ENCODE measurements at places on chromosomes 3 and 15. TPM values are rescaled to one million over a fixed set of nuclear protein-coding genes. Genes with fewer than 3 reads are reported as not detected.
A peak's percentile ranks its signal among the peaks of the same experiment; 100 is the strongest.

DNA sequence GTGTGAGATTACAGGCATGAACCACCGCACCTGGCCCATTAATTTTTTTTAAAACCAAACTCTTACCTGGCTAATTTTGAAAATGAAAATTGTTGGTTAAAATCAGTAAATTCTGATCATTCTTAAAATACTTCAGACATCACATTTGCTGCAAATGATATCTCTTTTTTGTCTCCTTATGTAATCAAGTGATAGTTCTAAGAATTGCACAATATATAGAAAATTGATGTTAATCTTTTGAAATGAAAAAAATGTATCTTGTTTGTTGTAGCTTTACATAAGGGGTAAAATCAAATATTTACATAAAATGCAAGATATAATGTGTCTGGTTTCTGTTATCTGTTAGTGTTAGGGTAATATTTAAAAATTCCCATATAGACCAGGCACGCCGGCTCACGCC, 5.0 kb downstream of the GTPBP8 start:
- no peak overlapping the region for H3K27ac ChIP-seq
- no peaks in the 10 kb centered on the region for H3K27me3 ChIP-seq
- peaks cover 3% of the 10 kb centered on the region for H3K36me3 ChIP-seq
- no peak for DNase-seq
- peaks cover 11% of the 10 kb centered on the region for H3K4me1 ChIP-seq

- H3K36me3 ChIP-seq, result no peaks in the 10 kb centered on the region
- H3K27ac ChIP-seq, result no peak overlapping the region
- H3K4me1 ChIP-seq, result no peaks in the 10 kb centered on the region
- no peaks in the 10 kb centered on the region for H3K27me3 ChIP-seq
- H3K4me3 ChIP-seq, result no peak overlapping the region
These were observed 186.5 kb upstream of the PPP2R3A start for GRCh38 chr3:135779024-135779423.

DNA sequence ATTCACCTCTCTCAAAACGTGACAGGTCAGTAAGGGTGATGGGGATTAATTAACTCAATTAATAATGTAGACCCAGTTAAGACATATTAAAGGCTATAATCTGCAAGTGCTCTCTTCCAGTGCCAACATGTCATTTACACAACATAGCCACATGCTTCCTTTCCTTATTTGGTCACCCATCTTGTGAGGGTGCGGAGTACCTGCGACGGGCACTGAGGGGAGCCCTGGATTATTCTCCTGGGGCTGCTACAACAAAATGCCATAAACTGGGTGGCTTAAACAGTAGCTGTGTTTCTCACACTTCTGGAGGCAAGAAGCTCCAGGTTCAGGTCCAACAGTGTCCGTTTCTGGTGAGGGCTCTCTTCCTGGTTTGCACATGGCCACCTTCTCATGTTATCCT, 157.4 kb upstream of the LRTM1 start:
- H3K4me3 ChIP-seq, result no peak overlapping the region
- no peaks in the 10 kb centered on the region for H3K27me3 ChIP-seq
- H3K36me3 ChIP-seq, result no peaks in the 10 kb centered on the region
- H3K4me1 ChIP-seq, result no peaks in the 10 kb centered on the region
- no peak for DNase-seq

DNA sequence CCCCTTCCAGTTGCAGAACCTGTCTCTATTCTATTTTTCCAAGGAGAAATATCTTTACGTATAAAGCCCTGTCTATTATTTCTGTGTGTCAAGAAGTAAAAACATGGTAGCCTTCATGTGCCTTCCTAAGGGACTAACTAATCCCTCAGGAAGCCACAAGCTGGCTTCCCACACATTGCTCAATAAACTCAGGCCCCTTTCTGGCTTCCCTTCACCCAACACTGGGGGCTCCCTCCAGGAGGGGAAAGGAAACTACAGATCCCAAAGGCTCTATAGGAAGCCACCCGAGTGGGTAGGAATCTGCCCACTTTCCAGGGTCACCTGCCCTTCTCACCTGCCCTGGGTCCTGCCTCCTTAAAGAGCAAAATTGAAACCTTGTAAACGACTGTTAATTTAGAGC, 4.6 kb downstream of the TLE3 start:
- H3K27me3 ChIP-seq, result no peaks in the 10 kb centered on the region
- DNase-seq, result no peak
- no peak overlapping the region for H3K27ac ChIP-seq
- H3K4me3 ChIP-seq, result no peak overlapping the region
- no peaks in the 10 kb centered on the region for H3K36me3 ChIP-seq

DNA sequence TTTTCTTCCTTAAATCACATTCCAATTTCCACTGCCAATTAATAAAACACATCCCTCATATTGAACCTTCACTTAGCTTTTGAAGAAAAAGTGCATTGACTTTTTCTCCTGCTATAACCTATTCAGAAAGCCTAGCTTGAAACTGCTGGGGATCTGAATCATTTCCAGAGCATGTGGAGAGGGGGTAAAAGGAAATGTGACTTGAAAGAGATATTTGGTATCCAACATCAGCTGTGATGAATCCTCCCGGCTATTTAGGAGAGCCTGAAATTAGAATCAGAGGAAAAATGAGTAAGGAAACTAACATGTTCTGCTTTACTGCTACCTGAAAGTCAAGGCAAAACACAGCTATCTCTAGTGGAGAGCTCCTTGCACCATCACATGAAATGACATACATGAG, 2.6 kb upstream of the GNB5 start:
- no peaks in the 10 kb centered on the region for H3K4me1 ChIP-seq
- no peak overlapping the region for H3K4me3 ChIP-seq
- no peak for DNase-seq
- H3K36me3 ChIP-seq, result no peaks in the 10 kb centered on the region
- no peak overlapping the region for H3K27ac ChIP-seq

GRCh38 chr3:184716622-184717398, 4.9 kb upstream of the MAGEF1 start:
- no peaks in the 10 kb centered on the region for H3K27me3 ChIP-seq
- no peak for DNase-seq
- no peak overlapping the region for H3K4me3 ChIP-seq
- H3K4me1 ChIP-seq, result peaks cover 6% of the 10 kb centered on the region

DNA sequence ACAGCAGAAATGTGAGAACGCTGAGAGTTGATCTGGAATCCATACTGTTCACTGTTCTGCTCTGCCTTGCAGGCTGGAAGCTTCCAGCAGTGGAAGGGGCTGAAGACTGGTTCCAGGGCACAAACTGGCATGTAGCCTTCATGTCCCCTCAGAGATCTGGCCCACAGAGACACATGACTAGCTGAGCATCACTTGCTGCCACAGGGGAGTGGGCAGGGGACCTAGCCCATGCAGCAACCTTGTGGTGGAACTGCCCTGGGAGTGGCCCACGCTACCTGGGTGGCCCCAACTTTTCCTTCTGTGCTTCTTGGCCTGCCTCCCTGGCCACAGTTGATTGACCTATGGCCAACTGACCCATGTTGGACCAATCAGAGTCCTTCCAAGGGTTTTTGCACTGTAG, 98.1 kb downstream of the TPRA1 start:
- H3K4me1 ChIP-seq, result no peaks in the 10 kb centered on the region
- no peak for DNase-seq
- H3K27ac ChIP-seq, result no peak overlapping the region
- H3K27me3 ChIP-seq, result no peaks in the 10 kb centered on the region

GRCh38 chr3:12935023-12935860, 93.9 kb upstream of the RPL32 start:
- no peak for DNase-seq
- no peak overlapping the region for H3K27ac ChIP-seq
- no peaks in the 10 kb centered on the region for H3K27me3 ChIP-seq

DNA sequence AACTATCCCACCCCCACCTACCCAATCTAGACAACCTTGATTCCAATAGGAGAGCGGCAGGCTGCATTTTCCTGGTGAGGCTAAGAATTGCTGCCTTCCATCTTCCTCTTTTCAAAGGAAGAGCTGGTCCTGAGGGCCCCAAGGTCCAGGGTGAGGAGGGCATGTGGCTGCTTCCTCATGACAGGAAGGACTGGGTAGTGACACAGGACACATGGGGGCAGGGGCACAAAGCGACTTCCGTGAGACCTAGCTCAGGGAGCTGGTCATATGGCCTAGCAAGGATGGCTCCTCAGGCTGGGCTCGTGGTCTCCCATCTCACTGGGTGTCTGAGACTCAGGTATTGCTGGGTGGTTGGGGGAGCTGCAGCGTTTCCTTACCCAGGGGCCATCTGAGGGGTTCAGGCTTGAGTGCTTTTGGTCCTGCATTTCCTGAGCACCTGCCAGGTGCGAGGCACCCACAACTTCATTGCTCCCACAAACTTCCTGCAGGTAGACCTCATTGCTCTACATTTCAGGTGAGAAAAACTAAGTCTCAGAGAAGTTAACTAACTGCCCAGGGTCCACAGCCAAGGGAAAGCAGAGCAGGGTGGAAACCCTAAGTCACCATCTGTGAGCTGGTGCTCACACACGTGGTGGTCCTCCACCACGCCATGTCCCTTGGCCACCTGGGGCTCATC, 160.0 kb upstream of the TLE3 start:
- H3K27me3 ChIP-seq, result no peaks in the 10 kb centered on the region
- no peak overlapping the region for H3K27ac ChIP-seq
- no peaks in the 10 kb centered on the region for H3K36me3 ChIP-seq
- no peak overlapping the region for H3K4me3 ChIP-seq

DNA sequence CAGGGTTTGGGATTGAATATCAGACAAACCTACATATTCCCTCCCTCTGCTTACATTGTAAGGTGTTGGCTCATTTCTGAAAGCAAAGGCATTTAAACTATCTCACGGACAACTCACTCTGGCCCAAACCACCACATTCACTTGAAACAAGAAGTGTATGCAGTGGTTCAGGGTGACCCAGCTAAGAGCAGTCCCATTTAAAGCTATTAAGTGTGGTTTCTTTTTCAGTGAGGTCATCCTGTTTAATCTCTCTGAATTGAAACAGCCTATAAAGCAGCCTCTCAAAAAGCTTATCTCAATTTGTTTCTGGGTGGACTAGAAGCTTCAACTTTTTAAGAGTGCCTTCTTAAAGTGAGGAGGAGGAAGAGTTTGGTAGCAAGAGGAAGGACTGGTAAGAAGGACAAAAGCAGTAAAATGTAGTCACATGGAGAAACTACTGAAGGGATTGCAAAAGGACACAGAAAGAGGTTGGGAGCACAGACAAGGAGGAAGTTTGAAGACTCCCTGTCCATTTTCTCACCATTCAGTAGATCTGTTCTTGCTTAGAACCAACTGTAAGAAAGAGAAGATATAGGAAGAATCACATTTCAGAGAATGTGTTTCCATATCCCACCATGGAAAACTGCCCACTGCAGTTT, 151.6 kb downstream of the TMCO5A start:
- H3K36me3 ChIP-seq, result no peaks in the 10 kb centered on the region
- no peaks in the 10 kb centered on the region for H3K27me3 ChIP-seq
- no peak overlapping the region for H3K27ac ChIP-seq
- H3K4me3 ChIP-seq, result no peak overlapping the region

GRCh38 chr3:183287301-183287971, 34.4 kb downstream of the B3GNT5 start:
- no peak for DNase-seq
- peaks cover 12% of the 10 kb centered on the region for H3K4me1 ChIP-seq
- no peak overlapping the region for H3K4me3 ChIP-seq
- H3K27me3 ChIP-seq, result no peaks in the 10 kb centered on the region
- H3K36me3 ChIP-seq, result no peaks in the 10 kb centered on the region
- H3K27ac ChIP-seq, result no peak overlapping the region

DNA sequence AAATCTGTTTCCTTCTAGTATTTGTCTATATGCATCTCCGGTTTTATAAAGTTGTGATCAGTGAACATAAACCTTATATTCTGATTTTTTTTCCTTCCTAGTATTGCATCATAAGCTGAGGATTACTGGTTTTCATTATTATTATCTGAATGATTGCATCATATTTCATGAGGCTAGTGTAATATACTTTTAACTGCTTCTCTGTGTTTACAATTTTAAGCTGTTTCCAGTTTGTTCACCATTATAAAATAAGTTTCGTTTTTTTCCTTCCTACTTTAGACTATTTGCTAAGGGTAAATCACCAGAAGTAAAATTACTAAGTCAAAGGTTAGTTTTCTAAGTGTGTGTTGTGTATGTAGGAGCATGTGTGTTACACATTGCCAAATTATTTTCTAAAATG, 20.2 kb downstream of the SEMA6D start:
- no peak for DNase-seq
- H3K4me3 ChIP-seq, result no peak overlapping the region
- H3K4me1 ChIP-seq, result no peaks in the 10 kb centered on the region
- no peaks in the 10 kb centered on the region for H3K36me3 ChIP-seq
- peaks cover 5% of the 10 kb centered on the region for H3K27me3 ChIP-seq

GRCh38 chr15:97189162-97189780, 771.2 kb upstream of the ARRDC4 start:
- no peak overlapping the region for H3K27ac ChIP-seq
- no peak overlapping the region for H3K4me3 ChIP-seq
- DNase-seq, result no peak
- no peaks in the 10 kb centered on the region for H3K4me1 ChIP-seq
- H3K36me3 ChIP-seq, result no peaks in the 10 kb centered on the region

DNA sequence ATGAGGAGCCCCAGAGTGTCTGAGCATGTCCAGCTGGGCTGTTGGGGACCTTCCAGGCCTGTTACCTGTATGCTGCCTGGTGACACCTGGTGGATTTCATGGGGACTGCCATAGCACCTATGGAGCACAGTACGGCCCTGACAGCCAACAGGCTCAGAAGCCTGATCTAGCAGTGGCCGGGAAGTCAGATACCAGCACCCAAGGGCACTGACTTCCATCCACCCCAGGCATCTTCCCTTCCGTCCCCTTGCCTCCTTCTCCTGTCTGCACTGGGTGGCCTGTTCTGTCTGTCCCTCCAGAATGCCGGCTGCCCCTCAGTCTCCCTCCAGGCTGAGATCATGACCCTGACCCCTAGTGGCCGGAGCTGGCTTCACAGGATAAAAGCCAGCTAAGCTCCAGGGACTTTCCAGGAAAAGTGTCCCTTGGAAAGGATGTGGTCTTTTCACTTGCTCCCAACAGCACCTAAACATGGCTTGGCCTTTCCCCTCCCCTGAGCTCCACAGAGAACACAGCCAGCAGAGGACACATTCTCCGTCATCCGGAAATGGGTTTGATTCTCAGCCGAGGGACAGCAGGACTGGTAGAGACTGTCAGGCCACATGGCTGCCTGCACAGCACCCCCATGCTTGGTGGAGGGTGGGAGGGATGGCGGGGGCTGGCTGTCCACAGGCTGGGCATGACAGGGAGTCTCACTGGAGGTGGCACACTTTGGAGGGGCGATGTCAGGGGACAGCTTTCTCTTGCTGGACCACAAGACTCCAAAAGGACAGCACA, 9.5 kb downstream of the RPS17 start:
- H3K4me1 ChIP-seq, result no peaks in the 10 kb centered on the region
- H3K4me3 ChIP-seq, result no peak overlapping the region
- no peak overlapping the region for H3K27ac ChIP-seq
- peak; percentile 78 for DNase-seq

SLC24A5 gene
- not detected for total RNA-seq

CCR9 gene
- total RNA-seq, result 0.28 TPM

MIX23 gene
- total RNA-seq, result 17.4 TPM

ANKUB1 gene
- total RNA-seq, result not detected

NEO1 gene
- 5.6 TPM for total RNA-seq

ARHGAP31 gene
- 3.6 TPM for total RNA-seq

GNAT1 gene
- total RNA-seq, result not detected

DCUN1D1 gene
- total RNA-seq, result 30.5 TPM

DUOX1 gene
- total RNA-seq, result not detected
